ENCODE measurements at places on chromosomes 2 and 18. TPM values are rescaled to one million over a fixed set of nuclear protein-coding genes. Genes with fewer than 3 reads are reported as not detected.

Gene MAIP1
- 26.1 TPM for total RNA-seq

Gene EDAR
- total RNA-seq, result not detected

Gene MEP1B
- not detected for total RNA-seq

Gene TYMS
- 15.0 TPM for total RNA-seq

Gene NEU2
- total RNA-seq, result not detected

Gene FEV
- not detected for total RNA-seq

Gene TRAPPC8
- total RNA-seq, result 37.2 TPM

Gene ADD2
- 1.3 TPM for total RNA-seq

Gene KIAA2012
- not detected for total RNA-seq

Gene C2orf80
- not detected for total RNA-seq

Gene RAB10
- 112 TPM for total RNA-seq

Gene EGR4
- total RNA-seq, result not detected

Data from vein endothelial cell (primary cell).